ENCODE measurements at places on chromosomes 12 and 14. TPM values are rescaled to one million over a fixed set of nuclear protein-coding genes. Genes with fewer than 3 reads are reported as not detected.

PPP1R1A gene
- total RNA-seq = not detected

AQP6 gene
- under 0.01 TPM for total RNA-seq

MFAP5 gene
- 124 TPM for total RNA-seq

CNTN1 gene
- total RNA-seq = 1.7 TPM

TAS2R14 gene
- total RNA-seq = 3.7 TPM

SLC17A8 gene
- total RNA-seq = not detected

ADAM21 gene
- total RNA-seq = 1.5 TPM

GRIP1 gene
- total RNA-seq = 0.96 TPM

MVK gene
- total RNA-seq = 14.0 TPM

KRT78 gene
- not detected for total RNA-seq

SPPL3 gene
- 2.9 TPM for total RNA-seq

TMPRSS12 gene
- not detected for total RNA-seq

MDGA2 gene
- total RNA-seq = under 0.01 TPM

TPPP2 gene
- not detected for total RNA-seq

DPPA3 gene
- not detected for total RNA-seq

EXOC3L4 gene
- total RNA-seq = under 0.01 TPM

PPM1H gene
- 3.9 TPM for total RNA-seq

C12orf50 gene
- total RNA-seq = not detected

SOAT2 gene
- not detected for total RNA-seq
